Fibroblast of skin of right quadriceps (primary cell): ENCODE measurements at places on chromosomes 3 and 15.

- DNase-seq: no peak
These were observed 1.9 kb downstream of the CD200 start for GRCh38 chr3:112334691-112335433.

- DNase-seq: peak; percentile 6
These were observed 108.0 kb downstream of the BBX start for GRCh38 chr3:107630779-107631178.

- no peak for DNase-seq
These were observed 177.5 kb upstream of the CGNL1 start for GRCh38 chr15:57198654-57199291.

- DNase-seq: no peak
These were observed 143.0 kb downstream of the EPHB1 start for GRCh38 chr3:134938029-134938525.

DNA sequence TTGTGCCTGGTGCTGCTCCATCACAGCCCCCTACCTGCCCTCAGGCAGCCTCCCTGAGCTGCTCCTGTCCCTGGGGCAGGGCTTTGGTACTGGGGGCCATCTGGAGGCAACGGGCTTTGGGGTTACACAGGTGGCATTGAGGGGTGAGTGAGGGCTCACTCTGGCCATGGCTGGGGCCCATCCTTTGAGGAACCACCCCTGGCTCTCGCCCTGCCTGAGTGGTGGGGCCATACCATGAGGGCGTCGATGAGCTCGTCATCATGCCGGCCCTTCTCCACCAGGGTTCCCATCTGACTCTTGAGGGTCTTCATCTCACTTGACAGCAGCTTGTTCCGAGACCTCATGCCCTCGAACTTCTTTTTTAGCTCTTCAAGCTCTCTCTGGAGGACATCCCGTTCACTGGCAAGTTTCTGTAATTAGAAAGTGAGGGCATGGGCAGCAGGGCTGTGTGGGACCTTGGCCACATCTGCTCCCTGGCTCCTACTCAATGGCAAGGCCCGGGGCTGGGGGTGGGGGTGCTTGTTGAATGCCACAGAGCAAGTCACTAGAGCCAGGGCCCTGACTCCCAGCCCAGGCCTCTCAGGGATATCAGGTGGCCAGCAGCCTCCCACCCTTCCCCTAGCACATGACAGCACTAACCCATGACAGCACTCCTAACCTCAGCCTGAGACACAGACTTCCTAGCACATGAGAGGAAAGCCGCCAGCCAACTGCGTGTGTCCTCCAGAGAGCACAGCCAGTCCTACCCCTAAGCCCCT lies 33.5 kb downstream of the CCDC13 start:
- DNase-seq: no peak

GRCh38 chr3:182795389-182795782 lies 2.1 kb downstream of the ATP11B start:
- DNase-seq: no peak

- DNase-seq: no peak
These were observed 318.1 kb downstream of the THSD4 start for GRCh38 chr15:71433402-71433801.

DNA sequence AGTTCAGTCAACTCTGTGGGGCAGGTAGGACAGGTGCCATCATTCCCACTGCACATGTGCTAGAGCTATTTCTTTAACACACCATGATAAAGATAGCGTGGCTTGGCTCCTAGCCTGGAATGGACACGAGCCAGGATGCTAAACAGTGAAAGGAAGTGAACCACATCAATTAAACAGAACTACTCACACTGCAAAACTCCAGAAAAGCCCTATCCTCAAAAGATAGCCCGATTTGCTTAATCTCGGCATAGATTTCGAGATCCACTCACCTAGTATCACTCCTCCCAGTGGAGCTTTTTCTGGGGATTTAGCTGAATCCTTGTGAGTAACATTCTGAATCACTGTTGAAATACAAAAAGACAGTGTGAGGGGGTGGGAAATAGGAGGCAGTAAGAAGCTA lies 118.0 kb downstream of the ABI3BP start:
- peak; percentile 77 for DNase-seq
